H4 (cell line): ENCODE measurements at places on chromosomes 7 and 10. TPM values are rescaled to one million over a fixed set of nuclear protein-coding genes. Genes with fewer than 3 reads are reported as not detected.
A peak's percentile ranks its signal among the peaks of the same experiment; 100 is the strongest.

Gene ASB10
- total RNA-seq: not detected in 2 replicates

Gene ADIRF
- not detected in 2 replicates for total RNA-seq

DNA sequence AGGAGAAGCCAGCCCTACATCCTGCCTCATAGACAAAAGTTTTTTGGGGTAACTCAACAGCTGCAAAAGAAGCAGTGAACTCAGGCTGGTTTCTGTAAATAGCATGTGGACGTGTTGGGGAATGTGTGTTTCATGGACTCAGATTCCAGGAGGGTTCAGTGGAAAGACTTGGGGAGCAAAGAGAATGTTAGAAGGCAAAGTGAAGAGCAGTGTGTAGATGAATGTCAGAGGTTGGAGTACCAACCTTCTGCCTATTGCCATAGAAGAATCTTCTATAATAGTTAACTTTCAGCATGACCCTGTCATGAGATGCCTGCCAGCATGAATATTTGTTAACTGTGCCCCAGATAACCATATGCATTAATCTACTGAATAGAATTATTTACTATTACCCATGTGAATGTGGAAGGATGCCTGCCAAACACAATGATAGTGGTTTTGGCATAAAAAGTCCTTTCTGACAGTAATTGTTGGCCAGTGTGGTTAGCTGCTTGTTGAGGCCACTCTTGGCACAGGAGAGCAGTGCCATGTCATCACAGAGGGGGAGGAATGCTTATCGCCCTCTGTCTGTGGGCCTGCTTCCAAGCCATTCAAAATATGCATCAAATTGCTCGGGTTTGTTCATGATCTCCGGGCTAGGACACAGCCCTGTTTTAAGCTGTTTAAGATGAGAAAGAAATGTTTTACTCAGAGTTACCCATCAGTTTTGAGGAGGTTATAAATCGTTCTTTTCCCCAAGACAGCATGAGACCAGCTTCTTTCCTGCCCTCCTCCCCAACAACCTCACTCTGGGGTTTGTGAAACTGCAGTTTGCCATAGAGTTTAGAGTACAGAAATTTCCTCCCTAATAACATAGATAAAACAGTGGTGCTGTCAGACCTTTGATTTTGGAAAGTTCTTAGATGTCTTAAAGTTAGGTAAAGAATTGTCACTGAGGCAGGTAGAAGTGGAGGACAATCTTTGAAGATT is 165.3 kb downstream of the WNT2 start:
- peak; percentile 95 for DNase-seq

- no peak for DNase-seq
Observed at GRCh38 chr10:103072891-103073290, 120.2 kb downstream of the NT5C2 start.

DNA sequence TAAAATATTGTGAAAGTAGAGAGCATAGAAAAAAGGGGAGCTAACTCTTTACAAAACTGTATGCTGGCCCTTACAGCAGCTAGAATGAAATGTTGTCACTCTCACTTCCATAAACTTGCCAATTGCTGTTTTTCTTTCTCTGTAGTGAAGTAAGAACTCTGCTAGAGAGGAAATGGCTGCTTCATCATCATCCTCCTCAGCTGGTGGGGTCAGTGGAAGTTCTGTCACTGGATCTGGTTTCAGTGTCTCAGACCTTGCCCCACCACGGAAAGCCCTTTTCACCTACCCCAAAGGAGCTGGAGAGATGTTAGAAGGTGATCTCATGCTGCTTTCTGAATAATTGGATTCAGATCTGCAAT is 7.6 kb upstream of the ASCC1 start:
- DNase-seq: no peak

- DNase-seq: no peak
Observed at GRCh38 chr10:78542521-78542920, 508.9 kb downstream of the RPS24 start.

DNA sequence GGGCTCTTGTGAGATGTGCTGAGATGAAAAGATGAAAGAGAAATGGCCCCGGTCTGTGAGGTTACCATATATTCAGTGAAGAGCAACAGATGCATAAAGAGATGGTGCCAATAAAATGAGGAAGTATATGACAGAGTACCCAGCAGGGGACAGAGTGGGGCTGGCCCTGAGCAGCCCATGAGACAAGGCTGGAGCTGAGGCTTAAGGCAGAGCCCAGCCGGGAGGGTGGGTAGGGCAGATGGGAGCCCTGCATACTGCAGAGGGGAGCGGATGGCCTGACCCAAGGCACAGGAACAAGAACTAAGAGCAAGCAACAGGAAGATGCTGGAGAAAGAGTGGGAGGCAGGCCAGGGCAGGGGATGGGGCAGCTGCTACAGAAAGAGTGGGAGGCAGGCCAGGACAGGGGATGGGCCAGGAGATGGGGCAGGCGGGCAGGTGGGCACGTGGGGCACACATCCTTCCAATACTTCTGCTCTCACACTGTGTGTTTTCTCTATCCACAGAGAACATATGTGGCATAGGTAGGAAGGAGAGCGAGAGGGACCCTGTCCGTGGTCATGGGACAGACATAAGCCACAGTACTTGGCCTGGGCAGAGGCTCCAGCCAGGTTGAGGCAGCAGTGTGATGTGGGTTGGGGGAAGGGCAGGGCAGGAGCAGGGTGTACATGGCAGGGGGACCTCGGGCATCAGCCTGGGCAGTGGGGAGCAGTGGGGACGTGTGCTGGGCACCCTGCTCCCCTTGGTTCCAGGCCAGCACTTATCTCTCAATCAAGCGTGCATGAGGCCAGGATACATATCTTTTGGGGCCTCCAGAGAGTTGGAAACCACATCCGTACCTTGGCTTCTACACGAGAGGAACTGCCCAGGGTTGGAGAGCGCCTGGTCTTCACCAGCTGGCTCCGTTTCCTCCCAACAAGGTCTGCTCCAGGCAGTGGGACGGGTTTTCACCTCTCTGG is 91.6 kb upstream of the IKZF1 start:
- DNase-seq: no peak
